ENCODE measurements at places on chromosomes 7 and 10. TPM values are rescaled to one million over a fixed set of nuclear protein-coding genes. Genes with fewer than 3 reads are reported as not detected.

MSMB gene
- total RNA-seq, result not detected

DNA sequence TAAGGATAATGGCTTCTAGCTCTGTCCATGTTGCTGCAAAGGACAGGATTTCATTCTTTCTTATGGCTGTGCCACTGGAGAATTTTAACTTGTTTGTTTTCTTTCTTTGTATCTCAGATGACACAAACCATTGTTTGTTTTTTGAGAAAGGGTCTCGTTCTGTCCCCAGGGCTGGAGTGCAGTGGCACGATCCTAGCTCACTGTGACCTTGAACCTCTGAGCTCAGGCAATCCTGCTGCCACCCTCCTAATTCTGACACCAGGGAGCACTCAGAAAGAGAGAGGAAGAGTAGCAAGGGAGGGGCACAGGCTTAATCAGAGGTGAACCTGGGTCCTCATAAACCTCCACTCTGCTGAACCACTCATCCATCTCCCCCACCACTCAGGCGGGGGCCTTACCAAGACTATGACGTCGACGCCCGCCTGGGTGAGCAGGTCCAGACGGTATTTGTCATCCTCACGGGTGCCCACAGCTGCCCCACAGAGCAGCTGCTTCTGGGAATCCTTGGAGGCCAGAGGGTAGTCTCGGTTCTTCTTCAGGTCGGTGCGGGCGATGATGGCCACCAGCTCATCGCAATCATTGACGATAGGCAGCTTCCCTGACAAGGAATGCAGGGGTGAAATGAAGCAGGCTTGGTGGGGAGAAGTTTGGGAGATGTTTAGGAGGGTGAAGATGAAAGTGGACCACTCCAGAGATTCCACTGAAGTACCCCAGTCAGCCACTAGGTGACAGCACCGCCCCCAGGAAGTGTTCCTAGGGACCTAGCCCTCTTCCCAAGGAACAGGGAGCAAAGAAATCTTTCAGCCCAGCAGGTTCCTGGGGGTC is 11.6 kb downstream of the IMPDH1 start:
- DNase-seq, result peak; percentile 80

GRCh38 chr10:24642921-24643678 is 80.6 kb downstream of the ARHGAP21 start:
- no peak for DNase-seq

SH3PXD2A gene
- 24.5 TPM for total RNA-seq

DNA sequence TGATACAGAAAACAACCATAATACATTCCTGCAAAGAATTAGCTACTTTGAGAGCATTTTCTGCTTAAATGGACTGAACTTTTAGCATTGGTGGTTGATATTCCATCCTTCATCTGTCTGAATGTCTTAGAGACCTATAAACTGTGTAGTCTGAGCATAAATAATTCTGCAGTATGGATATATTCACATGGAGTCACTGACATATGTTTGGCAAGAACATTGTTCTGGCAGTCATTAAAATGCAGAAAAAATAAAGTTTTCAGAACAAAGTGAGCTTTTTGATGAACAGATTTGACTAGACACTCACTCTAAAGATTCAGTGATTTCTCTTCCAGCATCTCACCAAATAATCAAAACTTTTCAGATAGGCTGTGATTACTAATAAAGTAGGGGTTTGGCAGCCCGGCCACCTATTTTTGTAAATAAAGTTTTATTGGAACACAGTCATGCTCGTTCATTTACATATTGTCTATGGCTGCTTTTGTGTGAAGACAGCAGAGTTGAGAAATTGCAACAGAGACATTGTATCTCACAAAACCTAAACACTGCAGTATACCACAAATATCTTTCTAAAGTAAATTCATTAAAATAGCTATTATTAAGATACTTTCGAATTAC is 44.1 kb upstream of the RAPGEF5 start:
- no peak for DNase-seq

DNA sequence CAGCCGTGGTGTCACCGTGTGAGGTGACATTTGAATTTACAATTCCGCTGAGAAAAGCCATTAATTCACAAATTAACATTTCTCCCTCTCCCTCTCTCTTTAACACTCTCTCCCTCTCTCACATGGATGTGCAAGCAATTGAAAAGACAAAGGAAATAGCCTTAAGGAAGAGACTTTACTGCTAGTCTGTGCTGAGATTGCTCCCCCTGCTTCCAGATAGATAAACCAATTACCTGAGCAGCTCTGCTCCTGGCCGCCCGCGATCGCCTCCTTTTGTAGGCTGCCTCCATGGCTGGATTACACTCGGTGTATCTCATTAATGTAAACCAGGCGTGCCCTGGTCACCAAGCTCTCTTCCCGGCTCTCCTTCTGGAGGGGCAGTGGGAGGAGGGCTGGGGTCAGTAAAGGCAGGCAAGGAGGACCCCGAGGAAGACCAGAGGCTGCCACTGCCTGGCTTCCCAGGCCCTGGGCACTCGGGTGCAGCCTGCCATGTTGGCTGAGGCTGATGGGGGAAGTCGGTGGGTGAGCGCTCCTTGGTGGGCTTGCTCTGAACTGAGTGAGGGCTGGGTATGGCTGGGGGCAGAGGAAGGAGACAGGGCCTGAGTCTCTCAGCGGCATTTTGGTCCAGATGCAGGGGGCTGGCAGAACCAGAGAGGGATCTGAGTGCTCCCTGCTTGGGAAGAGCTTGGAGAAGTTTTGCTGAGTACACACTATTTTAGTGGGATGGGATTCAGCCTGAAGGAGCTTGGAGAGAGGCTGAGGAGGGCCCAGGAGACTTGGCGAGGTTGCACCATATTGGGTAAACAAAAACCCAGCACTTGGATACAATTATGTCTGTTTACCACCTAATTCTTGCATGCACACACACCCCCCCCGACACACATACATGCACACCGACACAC is 42.9 kb downstream of the PAX2 start:
- DNase-seq, result peak; percentile 40

DNA sequence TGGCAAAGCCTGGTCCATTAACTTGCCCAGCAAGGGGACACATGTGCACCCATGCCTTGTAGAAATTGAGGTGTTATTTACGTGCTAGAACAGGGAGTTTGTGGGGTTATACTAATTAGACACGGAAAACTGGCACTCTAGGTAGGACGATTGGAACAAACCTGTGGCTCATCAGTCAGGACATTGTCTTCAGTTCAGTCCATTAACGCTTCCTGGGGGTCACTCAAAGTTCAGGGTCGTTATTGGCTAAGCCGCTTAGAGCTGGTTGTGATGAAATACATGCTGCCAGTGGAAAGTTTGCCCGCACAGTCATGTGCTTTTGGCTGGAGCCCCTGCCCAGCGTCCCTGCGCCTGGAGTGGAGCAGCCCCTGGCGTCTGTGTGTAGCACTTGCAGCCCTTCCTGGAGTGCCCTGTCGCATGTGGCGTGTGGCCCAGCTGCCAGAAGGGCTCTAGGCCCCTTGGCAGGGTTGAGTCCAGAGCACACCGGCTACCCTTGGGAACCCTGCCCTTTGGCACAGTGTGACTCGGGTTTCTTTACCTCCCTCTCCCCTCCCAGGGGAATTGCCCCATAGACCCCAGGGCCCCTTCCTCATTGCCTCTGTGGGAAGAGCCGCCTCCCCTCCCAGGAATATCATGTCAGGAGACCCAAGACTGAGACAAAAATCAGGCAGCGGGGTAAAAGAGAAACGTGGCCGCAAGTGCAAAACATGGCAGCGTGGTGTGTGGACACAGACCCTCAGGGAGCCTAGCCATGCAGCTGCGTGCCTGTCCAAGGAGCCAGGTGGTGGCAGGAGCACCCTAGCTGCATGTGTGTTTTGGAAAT is 9.8 kb downstream of the ZNF775 start:
- peak; percentile 95 for DNase-seq

Measured in sigmoid colon (tissue), 7 donors.